Stomach (tissue), 19 donors: ENCODE measurements at places on chromosomes 4 and X. TPM values are rescaled to one million over a fixed set of nuclear protein-coding genes. Genes with fewer than 3 reads are reported as not detected.

Gene EDA
- 3.1 TPM for total RNA-seq

Gene FRMD7
- not detected for total RNA-seq

Gene KLF8
- total RNA-seq, result 7.2 TPM

Gene SLC10A4
- total RNA-seq, result 1.7 TPM

Gene GPM6B
- 13.4 TPM for total RNA-seq

DNA sequence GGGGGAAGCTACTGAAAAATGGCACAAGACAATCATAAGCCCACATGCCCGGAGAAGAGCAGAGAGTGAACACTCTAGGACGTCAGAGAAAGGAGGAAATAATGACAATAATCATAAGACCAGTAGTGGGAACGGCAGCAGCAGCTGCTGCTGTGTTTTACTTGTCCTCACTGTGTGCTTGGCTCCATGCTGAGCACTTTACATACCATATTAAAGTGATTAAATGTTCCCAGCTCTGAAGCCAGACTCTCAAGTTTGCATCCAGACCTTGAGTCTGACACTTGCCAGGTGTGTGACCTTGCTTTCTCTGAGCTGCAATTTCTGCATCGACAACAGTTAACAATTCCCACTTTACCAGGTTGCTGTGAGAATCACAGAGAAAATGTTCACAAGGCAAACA is 255.4 kb downstream of the SPANXN1 start:
- no peak for DNase-seq

GRCh38 chr4:26719954-26720552 is 136.2 kb downstream of the TBC1D19 start:
- DNase-seq, result no peak

DNA sequence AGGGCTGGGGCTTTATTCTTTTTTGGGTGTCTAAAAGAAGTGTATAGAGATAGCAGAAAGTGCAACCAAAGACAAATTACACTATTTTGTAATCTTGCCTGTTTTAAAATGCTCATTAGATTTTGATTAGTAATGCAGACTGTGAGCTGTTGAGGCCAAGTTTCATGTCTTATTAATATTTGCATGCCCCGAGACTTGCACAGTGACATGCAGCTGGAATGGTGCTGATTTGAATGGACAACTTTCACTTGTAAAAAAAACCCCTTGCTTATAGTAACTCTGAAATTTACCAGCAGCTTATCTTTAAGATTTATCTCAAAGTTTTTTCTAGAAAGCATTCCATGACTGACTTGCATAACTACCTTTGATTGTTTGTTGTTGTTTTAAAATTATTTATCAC is 835.1 kb upstream of the IGFBP7 start:
- DNase-seq, result no peak

DNA sequence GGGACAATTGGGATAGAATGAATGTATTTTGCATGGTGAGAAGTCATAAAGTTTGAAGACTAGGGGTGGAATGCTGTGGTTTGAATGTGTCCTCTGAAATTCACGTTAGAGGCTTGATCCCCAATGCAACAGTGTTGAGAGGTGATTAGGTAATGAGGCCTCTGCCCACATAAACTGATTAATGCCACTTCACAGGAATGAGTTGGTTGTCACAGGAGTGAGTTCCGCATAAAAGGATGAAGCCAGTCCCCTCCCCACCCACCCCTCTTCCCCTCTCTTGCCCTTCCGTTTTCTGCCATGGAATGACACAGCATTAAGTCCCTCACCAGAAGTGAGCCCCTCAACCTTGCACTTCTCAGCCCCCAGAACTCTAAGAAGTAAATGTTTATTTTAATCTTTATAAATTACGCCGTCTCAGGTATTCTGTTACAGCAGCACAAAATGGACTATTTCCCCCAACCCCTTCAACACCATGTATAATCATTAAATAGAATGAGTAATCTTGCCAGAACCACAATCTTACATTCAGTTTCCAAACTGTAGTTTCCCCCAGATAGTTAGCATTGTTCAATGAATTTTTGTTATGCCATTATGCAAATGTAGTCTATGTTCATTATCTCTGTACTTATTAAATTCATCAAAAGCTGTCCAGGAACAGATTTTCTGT is 5.5 kb upstream of the MMAA start:
- DNase-seq, result no peak

DNA sequence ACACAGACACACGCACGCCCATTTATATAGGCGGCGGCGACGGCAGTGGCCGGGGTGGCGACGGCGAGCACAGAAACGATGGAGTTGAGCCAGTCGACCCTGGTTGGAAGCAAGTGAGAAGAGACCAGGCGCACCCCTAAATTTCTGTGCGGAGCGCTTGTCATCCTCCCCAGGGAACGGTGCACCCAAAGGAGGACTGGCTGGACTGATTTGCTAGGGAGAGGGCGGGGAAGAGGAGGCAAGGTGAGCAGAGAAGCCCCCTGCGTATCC is 302 bp downstream of the NHS start:
- DNase-seq, result no peak
